Germinal center (tissue), 1 donor: ENCODE measurements at places on chromosomes 6 and 20.

DNA sequence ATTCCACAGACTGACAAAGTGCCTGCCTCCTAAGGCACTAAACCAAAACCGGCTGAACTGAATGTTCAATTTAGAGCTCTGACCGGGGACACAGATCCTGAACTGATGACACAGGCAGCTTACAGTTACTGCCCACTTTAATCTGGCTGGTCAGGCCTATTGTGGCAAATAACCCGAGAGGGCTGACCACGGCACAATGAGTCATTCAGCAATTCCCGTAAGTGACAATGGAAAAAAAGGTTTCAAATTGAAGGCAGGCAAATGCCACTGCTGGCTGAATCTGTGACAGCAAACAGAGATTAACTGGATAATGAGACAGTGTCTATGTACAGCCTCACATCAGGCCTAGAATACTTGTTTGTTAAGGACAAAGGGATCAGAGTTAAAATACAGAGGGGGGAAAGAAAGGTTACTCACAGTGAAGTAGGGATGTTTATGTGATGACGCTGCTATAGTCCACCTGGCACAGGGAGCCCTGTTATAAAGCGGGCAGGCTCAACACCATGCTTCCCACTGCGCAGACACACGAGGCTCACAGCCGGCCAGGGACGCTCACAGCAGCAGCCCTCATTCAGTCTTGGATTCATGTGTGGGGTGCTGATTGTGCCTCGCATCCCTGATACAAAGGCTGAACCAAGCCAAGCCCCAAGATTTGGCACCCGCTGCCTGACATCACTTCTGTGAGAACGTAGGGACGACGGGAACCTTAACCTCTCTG lies 54.4 kb downstream of the RTN4IP1 start:
- DNase-seq = no peak

DNA sequence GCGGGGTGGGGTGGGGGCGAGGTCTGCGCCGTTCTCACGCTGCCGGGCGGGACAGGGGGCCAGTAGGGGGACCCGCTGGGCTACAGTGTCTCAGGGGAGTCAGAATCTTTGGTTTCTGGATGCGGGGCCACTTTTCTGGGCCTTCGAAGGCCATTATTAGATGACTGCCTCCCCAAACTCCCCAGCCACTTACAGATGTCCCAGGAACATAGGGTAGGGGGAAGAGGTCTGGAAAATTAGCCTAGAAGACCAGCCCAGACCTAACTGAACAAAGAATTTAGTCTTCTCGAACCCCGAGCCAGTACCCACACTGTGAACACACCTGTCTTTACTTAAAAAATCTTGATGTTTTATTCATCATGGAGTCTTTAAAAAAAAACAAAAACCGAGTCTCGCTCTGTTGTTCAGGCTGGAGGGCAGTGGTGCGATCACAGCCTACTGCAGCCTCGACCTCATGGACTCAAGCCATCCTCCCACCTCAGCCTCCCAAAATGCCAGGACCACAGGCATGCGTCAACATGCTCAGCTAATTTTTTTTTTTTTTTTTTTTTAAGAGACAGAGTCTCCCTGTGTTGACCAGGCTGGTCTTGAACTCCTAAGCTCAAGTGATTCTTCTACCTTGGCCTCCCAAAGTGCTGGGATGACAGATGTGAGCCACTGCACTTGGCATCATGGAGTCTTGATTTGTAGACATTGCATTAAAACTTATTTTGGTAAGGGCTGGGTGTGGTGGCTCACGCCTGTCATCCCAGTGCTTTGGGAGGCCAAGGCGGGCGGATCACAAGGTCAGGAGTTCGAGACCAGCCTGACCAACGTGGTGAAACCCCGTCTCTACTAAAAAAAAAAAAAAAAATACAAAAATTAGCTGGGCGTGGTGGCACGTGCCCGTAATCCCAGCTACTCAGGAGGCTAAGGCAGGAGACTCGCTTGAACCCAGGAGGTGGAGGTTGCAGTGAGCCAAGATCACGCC lies 3.3 kb upstream of the SLC29A1 start:
- no peak for DNase-seq

DNA sequence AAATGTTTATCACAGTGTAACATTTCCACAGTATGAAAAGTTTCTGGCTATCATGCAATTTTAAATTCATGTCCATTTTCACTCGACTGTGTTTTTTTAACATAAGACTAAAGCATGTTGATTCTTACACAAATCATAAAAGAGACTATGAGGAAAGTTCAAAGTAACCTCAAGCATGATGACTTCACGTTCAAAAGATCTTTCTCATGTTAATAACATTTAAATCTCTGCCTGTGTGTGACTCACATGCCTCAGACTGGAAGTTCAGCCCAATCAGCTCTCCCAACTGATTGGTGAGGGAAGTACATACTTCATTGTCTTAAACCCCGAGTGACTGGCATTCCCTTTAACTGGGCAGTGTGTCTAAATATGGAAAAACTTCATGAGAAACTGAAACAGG lies 37.4 kb downstream of the ATXN1 start:
- no peak for DNase-seq

DNA sequence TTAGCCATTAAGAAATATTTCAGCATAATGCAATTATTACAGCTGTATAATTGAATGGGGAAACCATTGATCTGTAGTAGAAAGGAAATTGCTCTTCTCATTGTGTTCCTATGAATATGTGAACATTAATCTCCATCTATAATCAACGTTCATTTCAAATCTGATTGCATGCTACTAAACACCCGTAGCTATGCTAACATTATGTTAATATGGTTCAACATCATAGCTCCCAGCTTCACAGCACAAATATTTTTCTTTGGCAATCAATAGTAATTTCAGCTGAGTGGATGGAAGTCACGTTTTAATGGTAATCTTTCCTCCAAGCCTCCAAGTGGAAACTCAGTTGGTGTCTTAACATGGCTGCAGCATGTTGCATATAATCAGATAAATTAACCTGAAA lies 454.4 kb downstream of the MAFB start:
- DNase-seq = no peak

GRCh38 chr6:75751443-75751842 lies 2.4 kb downstream of the MYO6 start:
- no peak for DNase-seq

DNA sequence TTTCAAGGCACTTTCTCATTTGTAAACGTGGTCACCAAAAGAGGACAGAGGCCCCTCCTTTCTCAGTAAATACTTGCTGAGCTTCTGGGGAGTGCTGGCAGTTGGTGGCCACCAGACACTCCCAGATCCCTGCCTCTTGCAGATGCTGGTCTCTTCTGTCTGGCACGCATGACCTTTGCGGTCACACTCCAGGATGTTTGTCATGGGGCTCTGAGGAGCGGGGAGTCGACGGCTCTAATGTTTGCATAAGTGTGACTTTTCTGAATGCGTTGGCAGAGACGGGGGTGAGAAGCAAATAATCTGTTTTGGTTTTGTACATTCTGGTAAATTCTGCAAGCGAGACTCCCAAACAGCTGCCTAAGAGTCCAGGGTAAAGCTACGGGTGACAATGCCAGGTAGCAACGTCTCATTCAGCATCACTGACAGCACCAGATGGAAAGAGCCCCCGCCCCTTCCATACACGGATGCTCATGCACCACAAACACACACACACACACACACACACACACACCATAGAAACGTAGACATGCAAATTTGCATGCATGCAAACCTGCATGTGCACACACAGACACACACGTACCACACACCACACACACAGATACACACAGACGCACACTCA lies 101.1 kb downstream of the YTHDF1 start:
- no peak for DNase-seq

GRCh38 chr20:56121850-56122249 lies 116.5 kb upstream of the CBLN4 start:
- DNase-seq = no peak

DNA sequence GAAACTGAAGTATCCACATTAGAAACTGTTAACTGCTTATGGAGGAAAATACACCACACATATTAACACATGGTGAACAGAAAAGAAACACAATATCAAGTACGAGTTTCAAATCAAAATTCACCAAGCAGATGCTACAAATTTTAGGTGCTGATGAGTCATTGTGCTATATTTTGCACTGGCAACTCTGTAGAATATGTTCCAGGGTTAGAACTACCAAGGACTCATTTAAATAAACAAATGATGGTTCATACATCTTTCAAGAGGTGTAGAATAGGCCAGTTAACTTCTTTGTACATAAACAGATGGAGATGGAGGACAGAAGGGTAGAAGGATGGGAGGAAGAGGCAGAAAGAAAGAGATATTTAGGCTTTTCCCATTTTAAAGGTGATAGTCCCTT lies 184.9 kb downstream of the ARHGAP18 start:
- no peak for DNase-seq

- no peak for DNase-seq
These were observed 182.5 kb downstream of the SYNDIG1 start for GRCh38 chr20:24651976-24652345.

GRCh38 chr6:100258752-100259151 lies 206.0 kb downstream of the SIM1 start:
- DNase-seq = no peak

DNA sequence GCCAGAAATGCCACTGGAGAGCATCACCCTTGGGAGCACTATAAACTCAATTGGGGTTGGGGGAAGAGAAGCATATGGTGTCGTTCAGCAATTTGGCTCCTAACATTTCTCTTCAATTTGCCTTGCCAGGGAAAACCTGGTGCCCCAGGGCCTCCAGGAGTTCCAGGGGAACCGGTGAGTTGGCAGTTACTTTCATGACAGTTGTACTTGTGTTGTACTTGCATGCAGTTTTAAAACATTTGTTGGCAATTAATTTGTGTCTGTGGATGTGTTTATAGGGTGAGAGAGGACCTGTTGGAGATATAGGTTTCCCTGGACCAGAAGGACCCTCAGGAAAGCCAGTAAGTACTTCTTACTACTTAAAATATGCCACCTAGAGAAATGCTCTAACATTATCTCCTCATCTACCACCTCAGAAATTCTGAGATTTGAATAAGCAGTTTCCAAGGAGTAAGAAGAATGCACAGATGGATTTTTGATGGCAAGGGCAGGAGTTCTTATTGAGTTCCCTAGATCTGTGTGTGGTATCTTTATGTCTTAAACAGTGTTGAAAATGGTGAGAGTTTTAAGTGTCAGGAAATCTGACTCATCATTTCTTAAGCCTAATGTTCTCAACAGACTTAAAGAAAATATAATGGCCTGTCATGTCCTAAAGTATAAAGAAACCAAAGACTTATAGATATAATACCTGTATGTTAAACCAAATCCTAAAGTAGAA lies 122.5 kb downstream of the COL9A1 start:
- no peak for DNase-seq

GRCh38 chr6:25706314-25707014 lies 48.1 kb upstream of the SLC17A4 start:
- no peak for DNase-seq

DNA sequence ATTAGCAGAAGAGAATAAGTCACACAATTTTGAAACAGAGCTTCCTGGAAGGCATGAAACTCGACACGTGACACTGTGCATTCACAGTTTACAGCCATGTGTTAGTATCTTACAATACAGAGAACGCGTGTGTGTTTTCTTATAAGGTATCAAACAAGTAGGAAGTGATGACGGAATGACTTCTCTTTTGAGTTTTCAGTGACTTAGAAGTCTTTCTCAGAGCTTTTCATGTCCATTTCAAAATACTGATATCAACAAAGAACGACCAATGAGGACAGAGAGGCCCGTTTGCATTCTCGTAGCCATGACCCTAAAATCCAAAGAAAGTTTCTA lies 36.6 kb upstream of the DUSP22 start:
- DNase-seq = no peak

- DNase-seq = no peak
These were observed 166.2 kb downstream of the EDN1 start for GRCh38 chr6:12456343-12456742.

DNA sequence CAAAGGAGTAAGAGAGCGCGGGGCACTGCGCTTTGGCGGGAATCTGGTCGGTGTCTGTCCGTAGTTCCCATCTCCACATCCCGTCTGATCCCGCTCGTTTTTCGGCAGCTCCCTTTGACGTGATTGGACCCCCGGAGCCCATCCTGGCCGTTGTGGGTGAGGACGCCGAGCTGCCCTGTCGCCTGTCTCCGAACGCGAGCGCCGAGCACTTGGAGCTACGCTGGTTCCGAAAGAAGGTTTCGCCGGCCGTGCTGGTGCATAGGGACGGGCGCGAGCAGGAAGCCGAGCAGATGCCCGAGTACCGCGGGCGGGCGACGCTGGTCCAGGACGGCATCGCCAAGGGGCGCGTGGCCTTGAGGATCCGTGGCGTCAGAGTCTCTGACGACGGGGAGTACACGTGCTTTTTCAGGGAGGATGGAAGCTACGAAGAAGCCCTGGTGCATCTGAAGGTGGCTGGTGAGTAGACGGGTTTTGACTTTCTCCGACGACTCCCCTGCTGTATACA lies 1.4 kb downstream of the BTN1A1 start:
- peak; percentile 30 for DNase-seq

DNA sequence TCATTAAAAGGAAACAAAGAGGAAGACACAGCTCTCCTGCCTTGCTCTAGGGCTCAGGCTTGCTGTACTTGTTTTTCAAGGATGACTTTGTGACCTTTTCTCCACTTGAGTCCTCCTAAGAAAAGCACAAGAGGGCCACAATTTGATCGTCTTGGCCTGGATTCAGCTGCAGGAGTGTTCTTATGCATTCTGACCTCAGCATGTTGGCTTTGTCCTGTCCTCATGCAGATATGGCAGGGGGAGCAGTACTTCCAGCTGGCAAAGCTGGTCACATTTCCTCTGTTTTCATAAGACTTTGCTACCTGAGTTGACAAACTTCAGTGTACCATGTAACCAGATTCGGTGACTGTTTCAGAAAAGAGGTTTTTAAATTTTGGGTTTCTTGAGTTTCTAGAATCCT lies 30.8 kb downstream of the KDM1B start:
- DNase-seq = no peak

GRCh38 chr6:6565069-6565468 lies 23.5 kb upstream of the LY86 start:
- DNase-seq = no peak

GRCh38 chr6:132122871-132123270 lies 171.7 kb upstream of the CCN2 start:
- no peak for DNase-seq

GRCh38 chr20:16771213-16771612 lies 23.1 kb downstream of the OTOR start:
- no peak for DNase-seq

DNA sequence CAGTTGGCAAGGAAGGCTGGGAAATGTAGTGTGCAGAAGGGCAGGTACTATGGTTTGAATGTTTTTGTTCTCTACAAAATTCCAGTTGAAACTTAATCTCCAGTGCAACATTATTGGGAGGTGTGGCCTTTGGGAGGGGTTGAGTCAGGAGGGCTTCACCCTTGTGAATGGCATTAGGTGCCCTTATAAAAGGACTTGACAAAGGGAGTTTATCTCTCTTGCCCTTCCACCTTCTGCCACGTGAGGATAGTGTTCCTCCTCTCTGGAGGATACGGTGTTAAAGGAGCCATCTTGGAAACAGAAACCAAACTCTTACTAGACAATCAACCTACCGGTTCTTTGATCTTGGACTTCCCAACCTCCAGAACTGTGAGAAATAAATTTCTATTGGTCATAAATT lies 82.2 kb upstream of the LRFN2 start:
- no peak for DNase-seq

- no peak for DNase-seq
These were observed 314.5 kb upstream of the CDH4 start for GRCh38 chr20:60937585-60937984.
